ENCODE measurements at places on chromosomes 7 and 10.

- no peak for DNase-seq
Observed at GRCh38 chr7:23275912-23276311, 23.2 kb upstream of the MALSU1 start.

DNA sequence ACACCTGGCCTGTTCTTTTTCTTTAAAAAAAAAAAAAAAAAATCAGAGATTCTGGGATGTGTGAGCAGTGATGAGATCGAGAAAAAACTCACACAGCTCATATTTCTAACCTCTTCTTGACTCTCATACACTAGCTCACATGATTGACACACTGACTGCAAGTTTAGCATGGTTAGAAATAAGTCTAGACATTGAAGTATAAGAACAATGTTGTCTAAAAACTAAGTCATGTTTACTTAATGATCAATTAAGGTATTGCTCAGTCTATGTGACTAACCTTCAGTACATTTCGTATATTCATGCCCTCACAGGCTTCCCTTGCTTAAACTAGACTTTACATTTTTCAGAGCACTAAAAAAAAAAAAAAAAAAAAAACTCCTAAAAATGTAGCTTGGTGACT, 775.1 kb downstream of the GATA3 start:
- DNase-seq: no peak

DNA sequence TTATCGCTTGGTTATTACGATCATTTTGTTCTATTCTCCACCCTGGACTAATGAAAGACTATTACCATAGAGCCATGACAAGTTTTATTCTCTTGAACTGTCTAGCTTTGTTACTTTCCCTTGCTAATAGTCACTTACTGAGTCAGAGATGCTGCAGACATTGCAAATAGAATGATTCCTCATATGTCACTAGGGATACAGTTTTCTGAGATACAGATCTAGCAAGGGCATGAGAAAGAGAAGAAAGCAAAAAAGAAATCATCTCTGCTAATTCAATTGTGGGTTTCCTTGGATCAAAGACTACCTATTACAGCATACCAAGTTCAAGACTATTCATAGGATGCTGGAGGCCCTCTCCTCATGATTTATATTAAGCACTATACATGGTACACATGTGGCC, 204.3 kb downstream of the MBL2 start:
- no peak for DNase-seq

DNA sequence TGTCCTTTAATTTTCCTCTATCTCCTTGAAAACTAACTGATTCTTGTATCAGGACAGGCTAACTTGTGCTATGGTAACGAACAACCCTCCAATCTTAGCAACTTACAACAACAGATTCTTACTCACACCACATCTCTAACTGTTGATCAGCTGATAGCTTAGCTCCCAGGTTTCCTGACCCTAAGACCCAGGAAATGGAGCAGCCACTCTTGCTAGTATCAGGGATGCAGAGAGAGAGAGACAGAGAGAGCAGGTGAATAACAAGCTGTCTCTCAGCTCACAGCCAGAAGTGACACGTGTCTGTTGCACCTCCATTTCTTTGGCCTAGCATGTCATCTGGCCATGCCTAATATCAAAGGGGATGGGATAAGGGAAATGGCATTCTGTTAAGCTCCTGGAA, 1289.0 kb upstream of the AUTS2 start:
- no peak for DNase-seq

DNA sequence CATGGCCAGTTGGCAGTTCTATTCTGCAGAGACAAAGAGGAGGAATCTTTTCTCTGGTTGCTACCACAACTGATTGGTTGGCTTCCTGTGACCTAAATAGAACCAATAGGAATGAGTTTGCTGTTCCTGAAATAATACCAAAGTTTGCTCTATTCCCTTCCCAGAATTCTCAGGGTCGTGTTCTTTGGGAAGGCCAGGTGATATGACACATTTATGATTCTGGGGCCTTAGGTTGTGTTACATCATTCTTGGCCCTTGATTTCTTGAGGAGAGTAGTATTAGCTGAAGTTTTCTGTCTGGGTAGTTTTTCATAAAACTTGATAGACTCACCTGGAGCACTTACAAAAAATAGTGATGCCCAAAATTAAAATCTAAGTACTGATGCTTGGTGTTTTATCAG, 171.9 kb downstream of the LRRC4 start:
- no peak for DNase-seq

DNA sequence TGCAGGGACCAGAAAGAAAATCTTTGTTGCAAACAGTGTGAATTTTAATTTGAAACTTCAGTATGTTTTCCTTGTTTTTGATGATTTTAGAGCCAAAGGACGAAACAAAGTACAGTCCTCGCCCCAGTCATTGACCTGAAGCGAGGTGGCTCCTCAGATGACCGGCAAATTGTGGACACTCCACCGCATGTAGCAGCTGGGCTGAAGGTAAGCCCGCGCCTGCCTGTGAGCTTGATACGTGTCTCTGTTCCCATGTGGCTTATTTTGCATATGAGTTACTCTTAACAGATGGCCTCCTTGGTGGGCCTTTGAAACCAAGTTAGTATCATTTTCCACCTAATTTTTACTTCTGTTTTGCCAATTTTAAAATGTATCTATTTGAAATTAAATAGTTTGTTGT, 12.3 kb downstream of the RBM17 start:
- DNase-seq: no peak

- DNase-seq: no peak
Observed at GRCh38 chr10:70753026-70753663, 32.0 kb downstream of the TBATA start.

Data from LNCaP clone FGC (cell line).